ENCODE measurements at places on chromosomes 2 and 18.
A peak's percentile ranks its signal among the peaks of the same experiment; 100 is the strongest.

DNA sequence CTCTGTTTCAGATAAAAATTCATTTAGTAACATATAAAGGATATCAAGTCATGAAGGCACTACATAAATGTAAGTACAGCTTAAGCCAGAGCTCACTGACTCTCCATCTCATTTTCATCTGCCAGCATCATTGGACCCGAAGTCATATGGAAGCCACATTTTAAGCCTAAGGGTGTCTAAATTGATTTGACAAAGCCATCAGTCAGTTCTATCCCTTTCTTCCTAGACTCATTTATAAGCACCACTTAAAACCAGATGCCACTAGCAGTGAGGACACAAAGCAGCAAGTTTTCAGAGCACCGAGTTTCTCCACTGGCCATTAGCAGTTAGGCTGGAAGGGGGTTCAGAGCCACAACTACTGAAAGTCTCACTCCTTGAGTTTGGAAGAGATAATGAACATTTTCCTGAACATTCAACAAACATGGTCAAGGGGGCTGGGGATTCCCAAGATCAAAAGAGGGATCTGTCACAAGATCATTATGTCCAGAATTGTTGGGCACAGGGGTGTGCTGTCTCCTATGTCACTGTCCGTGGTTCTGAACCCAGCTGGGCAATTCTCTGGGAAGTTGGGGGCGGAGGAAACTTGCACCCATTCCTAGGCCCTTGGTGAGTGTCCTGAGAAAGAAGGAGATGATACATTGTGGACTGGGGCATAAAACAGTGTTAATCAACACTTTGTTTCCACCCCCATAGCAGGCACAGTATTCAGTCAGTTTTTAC, 158.5 kb upstream of the LMAN1 start:
- DNase-seq, result no peak

- no peak for DNase-seq
These were observed 29.2 kb upstream of the SETBP1 start for GRCh38 chr18:44651478-44651877.

- DNase-seq, result no peak
These were observed 87.0 kb downstream of the MTX2 start for GRCh38 chr2:176356251-176356650.

GRCh38 chr2:103208916-103209315, 447.1 kb downstream of the TMEM182 start:
- DNase-seq, result no peak

- no peak for DNase-seq
These were observed 48.0 kb downstream of the RAB12 start for GRCh38 chr18:8657050-8657820.

DNA sequence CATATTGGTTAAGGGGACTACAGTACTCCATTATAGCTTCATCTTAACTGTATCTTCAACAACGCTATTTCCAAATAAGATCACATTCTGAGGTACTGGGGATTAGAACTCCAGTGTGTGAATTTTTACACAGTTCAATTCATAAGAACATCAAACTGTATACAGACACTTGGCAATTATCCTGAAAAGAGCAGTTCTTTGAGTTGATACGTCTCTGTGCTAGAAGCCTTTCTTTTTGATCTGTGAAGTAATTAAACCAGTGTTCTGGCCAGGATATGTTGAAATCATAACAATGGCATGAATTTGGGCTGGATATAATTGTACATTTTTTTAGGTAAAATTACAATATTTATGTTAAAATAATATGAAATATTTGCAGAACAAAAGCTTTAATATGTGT, 93.5 kb upstream of the ITPRID2 start:
- DNase-seq, result no peak

DNA sequence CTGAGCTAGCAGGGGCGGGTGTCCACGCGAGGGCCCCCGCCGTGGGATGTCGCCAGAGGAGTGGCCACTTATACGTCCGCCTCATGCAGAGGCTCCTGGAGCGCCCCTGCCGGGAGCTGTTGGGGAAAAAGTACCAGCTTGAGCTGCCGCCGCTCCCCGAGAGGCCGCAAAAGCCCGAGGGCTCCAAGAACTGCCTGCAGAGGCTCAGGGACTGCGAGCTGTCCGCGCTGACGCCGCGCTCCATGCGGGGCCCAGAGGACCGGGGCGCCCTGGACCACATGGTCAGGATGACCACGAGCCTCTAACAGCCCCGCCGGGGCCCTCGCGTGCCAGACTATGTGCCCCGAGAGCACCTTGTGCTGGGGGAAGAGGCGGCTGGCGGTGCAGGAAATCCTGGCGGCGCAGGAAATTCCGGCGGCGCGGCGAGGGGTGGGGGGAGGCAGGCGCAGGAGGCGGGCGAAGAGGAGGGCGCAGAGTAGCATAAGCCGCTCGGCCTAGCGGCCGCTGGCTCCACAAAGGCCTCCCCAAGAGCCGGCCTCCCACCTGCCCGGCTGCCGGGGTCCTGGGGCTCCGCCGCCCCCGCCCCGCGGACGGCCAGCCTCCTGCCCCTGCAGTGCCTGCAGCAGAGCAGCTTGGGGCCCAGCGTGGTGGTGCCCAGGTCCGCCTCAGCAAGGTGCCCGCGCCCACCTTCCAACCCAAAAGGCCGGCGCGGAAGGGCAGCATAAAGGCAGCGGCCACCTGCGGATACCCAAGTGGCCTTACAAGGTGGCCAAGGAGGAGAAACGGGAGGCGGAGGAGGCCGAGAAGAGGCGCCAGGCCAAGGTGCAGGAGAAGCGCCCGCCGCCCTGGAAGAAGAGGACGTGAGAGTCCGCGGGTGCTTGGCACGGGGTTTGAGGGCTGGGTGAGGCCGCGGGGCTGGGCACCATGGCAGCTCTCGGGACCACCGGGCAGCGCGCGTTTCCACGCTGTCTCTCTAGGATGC, 42.1 kb upstream of the TRIM43B start:
- peak; percentile 57 for DNase-seq

All from CD4-positive, alpha-beta T cell treated with Interleukin-15 for 4 hours (primary cell).